ENCODE measurements at places on chromosomes 6 and 20.
A peak's percentile ranks its signal among the peaks of the same experiment; 100 is the strongest.

DNA sequence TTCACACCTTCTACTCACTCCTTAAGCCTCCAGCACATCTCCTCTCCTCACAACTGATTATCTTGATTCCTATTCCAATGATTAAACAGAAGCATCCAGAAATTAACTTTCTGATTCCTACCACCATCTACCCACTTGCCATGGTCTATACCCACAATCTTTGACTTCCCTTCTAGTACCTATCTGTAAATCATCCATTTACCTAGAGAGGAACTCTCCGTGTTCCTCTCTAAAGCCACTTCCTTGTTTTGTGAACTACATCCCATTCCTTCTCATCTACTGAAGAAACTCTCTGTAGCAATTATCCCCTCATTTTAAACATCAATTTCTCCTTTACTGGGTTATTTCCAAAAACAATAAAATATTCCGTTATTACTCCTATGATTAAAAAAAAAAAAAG, 167.3 kb downstream of the ARHGAP18 start:
- DNase-seq = no peak

DNA sequence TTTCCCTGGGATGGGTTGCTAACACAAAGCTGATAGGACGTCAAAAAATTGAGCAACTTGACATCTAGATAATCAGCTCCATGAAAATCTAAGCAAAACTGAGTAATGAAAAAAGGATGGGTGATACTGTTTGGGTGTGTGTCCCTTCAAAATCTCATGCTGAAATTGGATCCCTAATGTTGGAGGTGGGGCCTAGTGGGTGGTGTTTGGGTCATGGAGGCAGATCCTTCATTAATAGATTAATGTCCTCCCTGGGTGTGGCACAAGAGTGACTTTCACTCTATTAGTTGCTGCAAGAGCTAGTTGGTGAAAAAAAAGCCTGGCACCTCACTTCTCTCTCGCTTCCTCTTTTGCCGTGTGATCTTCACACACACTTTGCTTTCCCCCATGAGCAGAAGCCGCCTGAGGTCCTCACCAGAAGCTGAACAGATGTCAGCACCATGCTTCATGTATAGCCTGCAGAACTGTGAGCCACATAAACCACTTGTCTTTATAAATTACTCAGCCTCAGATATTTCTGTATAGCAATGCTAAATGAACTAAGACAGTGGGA, 160.9 kb downstream of the FRK start:
- DNase-seq = no peak

- no peak for DNase-seq
Observed at GRCh38 chr6:112821476-112821875, 474.3 kb downstream of the RFPL4B start.

GRCh38 chr6:51112731-51113130, 294.1 kb downstream of the TFAP2B start:
- DNase-seq = no peak

DNA sequence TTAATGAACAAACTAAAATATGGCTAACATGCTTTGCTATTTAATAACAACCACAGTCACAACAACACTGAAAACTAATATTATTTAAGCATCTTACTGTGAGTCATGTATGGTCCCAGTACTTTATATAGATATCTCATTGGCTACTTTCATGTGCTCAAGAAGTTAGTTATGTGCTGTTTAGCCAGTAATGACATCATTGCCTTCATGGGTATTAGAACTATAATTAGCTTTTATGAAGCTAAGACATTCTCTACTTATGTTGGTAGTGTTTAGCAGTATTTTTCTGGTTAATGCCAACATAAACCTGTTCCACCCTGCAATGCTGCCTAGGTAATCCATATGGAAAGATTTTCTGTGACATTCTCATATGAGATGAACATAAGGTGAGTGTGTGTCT, 56.1 kb downstream of the ADGRG6 start:
- DNase-seq = no peak

GRCh38 chr20:37426978-37427377, 81.0 kb downstream of the SRC start:
- DNase-seq = no peak

DNA sequence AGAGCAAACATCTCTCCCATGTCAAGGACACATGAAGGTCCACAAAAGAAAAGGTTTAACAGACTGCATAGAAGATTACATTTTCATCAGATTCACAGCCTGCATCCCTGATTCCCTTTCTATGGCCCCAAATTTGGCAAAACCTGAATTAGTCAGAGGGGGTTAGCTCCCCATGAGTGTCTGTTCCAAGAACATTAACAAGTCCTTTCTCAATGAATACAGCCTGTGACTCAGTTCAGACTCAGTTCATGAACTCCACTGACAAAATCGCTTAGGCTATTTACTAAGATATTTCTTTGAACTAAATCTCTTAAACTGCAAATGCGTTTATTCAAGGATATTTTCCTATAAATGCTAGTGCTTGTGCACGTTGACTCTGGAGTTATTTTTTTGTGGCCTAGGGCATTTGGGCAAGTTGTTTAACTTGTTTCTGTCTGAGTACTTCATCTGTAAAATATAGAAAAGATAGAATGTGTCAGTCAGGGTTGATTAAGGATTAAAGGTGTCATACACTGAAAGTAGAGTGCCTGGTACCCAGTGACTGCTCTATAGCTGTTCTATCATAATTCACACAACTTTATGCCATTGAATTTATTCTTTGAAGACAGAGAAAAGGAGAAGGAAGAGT, 422.6 kb downstream of the HTR1B start:
- no peak for DNase-seq

DNA sequence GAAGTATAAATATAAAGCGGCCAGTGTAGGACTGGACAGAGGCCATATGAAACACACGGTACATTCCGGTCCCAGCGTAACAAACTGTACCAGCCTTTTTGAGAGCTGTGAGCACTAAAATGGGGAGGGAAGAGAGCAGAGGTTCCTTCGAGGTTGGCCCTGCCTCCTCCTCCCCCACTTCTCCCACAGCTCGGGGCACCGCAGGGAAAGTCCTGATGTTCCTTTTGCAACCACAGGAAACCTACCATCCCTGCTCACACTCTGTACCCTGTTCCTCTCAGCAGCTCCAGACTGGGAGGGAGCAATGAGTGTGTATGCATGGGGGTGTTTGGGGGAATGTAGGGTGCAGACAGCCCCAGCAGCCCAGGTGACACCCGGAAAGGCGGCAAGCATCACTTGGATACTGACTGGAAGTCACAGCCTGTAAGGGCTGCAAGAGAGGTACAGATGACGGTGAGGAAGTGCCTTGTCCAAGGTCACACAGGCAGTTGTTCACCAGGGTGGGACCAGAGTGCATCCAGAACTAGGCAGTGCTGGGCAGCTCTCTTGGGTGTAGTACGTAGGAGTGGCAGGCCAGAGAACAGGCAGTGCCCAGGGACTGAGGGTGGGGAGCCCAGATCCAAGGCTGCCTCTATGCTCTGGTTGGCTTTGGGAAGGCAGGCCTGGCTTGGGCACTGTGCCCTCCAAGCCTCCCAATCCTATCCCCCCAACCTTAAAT, 11.0 kb upstream of the ARMC12 start:
- no peak for DNase-seq

GRCh38 chr6:13327691-13328075, 654 bp downstream of the TBC1D7 start:
- no peak for DNase-seq

DNA sequence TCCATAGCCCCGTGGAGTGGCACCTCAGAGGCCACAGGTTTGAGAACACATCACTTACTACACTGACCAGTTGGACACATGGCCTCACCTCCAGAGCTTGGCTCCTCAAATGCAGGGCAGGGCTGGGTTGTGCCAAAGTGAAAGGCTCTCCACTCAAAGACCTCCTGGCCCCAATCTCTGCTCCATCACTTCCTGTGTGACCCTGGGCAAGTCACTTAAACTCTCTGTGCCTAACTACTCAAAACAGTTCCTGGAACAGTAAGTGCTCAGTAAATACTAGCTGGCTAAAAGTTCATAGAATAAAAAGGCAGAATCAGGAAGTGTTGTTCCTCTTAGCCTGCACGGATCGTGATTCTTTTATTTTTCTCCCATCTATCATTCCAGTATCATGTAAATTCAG, 50.2 kb downstream of the AGPAT4 start:
- no peak for DNase-seq

DNA sequence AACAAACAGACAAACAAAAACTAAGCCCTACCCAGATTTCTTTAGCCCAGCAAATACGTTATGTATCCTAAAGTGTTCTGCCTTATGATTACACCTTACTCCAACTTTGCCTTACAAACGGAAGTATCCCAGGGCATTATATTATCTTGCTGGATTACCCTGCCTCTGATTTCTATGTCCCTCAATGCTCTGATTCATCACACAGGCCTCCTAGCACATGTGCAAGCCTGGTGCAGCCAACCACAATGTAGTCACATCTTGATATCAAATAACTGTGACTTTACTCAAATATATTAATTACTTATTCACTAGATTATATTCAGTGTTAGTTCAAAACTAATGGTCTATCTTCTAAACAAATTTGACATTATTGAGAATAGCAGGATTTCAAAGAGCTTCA, 598.6 kb downstream of the TBC1D32 start:
- DNase-seq = no peak

DNA sequence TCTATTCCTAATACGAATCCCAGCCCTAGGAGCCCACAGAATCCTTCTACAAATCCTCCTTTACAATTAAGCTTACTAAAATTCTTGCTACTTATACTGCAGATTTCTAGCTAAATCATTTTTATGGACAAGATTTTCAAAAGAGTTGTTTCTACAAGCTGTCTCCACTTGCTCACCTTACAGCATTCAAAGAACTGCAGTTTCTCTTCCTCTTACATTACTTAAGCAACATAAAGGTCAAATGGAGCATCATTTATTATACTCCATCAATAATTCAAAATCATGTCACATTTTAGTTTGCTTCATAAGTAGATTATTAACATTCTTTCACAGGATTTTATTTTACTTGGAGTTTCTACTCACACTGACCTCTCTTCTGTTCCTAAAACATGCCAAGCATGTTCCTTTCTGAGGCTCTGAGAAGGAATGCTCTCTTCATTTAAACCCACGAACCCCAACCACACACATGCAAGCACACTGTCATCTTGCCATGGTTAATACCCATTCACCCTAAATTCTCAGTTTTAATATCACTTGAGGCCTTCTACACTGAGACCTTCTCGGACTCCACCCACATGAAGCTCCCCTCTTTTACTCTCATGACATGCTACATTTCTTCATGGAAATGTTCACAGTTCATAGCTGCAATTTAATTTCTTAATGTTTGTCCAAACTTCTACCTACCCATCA, 388.2 kb downstream of the TBC1D32 start:
- no peak for DNase-seq

DNA sequence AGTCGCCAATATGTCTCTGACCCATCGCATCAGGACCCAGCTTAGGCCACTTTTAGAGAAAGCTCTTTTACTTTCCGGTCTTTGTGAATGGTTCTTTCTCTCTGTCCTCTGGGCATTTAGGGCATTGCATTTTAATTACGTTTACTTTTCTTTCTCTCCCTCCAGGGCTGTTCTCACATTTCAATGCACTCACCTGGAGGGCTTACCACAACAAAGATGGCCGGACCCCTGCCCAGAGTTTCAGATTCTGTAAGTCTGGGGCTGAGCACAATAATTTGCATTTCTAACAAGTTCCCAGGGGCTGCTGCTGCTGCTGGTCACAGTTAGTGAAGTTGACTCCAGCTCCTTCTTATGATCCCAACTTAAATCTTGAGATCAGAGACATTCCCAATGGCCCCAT, 3.0 kb downstream of the ANKRD66 start:
- DNase-seq = no peak

- DNase-seq = no peak
Observed at GRCh38 chr6:108650781-108651180, 90.1 kb downstream of the FOXO3 start.

- no peak for DNase-seq
Observed at GRCh38 chr6:9484686-9485085, 930.2 kb downstream of the TFAP2A start.

- DNase-seq = no peak
Observed at GRCh38 chr20:43949741-43950618, 35.3 kb downstream of the TOX2 start.

- no peak for DNase-seq
Observed at GRCh38 chr6:52760105-52760765, 3.0 kb downstream of the GSTA2 start.

GRCh38 chr6:30160785-30161531, at the start of gene TRIM10:
Gene TRIM10, minus strand, starts transcription at chr6:30161211. Its CDS starts 353 bp downstream, at chr6:30160858.
- no peak for DNase-seq

- peak; percentile 45 for DNase-seq
Observed at GRCh38 chr6:53651764-53652401, 13.7 kb downstream of the KLHL31 start.

GRCh38 chr6:17768881-17769280, 62.2 kb upstream of the NUP153 start:
- DNase-seq = no peak

DNA sequence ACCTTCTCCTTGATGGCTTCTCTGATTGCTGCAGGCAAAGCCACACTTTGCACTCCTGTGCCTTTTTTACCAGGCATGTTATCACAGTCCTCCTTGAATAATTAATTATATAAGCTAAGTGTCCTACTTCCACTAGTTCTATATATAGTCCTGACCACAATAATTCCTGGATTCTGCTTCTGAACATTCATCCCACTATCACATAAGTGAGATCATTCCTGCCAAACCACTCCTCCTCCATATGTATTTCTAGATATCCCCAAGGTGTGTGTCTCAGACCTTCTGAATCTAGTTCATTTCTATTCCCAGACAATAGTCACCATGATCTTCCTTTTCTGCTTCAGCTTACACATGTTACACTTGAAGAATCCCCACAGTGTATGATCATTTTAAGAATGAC, 1237.5 kb upstream of the MAP3K7 start:
- no peak for DNase-seq

DNA sequence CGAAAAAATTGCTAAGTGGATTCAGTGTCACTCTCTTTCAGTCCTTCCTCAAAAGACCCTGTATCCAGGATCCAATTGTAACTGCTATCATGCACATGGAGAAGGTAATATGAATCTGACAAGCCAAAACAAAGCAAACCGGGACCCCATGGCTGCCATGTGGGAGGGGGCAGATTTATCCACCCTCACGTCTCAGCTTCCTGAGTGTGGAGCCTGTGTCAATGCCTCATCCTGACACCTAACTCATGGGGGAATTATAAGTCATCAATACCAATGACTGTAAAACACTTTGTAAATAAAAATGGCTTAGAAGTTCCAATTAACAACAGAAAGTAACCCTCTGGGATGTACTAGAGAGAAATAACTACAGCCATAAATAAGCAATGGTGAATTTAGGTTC, 174.1 kb upstream of the MCHR2 start:
- DNase-seq = no peak

DNA sequence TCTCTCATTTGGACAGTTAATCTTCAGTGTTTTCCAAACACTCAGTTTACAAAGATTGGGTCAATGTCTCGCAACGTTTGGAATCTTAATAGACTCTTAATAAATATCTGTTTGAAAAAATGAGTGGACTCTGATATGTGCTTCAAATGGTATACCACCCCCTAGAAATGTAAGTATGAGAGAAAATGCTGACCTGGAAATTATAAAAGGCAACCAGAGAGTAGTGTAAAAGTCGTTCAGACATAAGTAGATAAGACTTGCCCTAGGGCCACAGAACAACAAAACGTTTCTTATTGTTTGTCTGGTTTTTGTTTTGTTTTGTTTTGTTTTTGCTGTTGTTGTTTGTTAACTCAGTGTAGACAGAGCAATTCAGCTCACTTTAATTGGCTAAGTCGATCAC, 97.4 kb upstream of the SPTLC3 start:
- DNase-seq = no peak

GRCh38 chr20:48321271-48321670, 506.5 kb downstream of the PREX1 start:
- DNase-seq = no peak

- no peak for DNase-seq
Observed at GRCh38 chr6:158270389-158271127, 41.7 kb upstream of the TULP4 start.

GRCh38 chr6:105805501-105806023, 280.6 kb upstream of the PRDM1 start:
- no peak for DNase-seq

Measured in DMS 273 treated with DMSO at 0.1 percent for 48 hours (cell line).